ENCODE measurements at places on chromosomes 3 and 15. TPM values are rescaled to one million over a fixed set of nuclear protein-coding genes. Genes with fewer than 3 reads are reported as not detected.

- DNase-seq = no peak
Observed at GRCh38 chr3:127151992-127152650, 40.8 kb upstream of the PRR23E start.

- DNase-seq = no peak
Observed at GRCh38 chr3:197524128-197524527, 31.6 kb downstream of the BDH1 start.

DNA sequence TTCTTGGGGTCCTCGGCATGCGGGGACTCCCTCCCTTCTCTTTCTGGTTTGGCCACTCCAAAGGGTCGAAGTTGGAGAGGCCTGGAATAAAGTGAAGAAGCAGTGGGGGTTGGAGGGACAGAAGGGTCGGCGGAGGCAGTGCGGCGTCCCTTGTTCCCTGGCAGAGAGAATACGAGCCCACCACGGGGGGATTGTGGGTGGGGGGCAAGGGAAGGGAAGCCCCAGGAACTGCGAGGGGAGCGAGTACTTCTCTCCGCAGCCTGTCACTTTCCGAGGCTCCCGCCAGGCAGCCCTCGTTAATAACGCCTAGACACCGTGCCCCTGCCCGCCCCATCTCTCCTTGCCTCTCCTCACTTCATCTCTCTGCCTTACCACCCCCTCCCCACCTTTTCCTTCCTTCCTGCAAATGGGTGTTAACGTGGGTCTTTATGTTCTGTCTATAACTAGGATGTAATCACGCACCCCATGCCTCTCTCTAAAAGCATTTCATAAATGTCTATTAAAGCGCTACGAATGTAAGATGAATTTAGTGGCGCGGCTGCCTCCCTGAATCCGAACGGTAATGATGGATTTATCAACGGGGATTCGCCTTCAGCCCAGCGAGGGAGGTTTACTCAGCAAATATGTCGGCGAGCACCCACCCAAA lies 13.7 kb downstream of the NR2F2 start:
- DNase-seq = no peak

DNA sequence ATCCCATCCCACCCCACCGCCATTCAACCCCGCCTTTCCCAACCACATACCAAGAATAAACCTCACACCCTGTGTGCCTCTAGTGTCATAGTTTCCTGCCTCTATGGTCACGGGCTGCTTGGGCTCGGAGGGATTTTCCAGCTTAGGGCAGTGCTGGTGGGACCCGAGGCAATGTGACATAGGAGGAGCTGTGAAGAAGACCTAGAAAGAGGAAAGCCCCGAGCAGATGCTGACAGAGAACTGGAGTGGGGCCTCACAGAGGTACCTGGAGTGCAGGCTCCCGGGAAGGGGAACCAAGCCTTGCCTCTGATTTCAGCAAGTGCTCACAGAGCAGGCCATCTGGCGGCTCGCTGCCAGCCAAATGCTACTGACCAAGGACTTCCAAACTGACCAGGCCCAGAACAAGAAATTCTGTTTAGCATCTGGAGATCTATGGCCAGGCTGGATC lies 27.5 kb downstream of the BHLHE40 start:
- no peak for DNase-seq

GRCh38 chr3:60645801-60646200 lies 605.5 kb downstream of the FHIT start:
- DNase-seq = no peak

DNA sequence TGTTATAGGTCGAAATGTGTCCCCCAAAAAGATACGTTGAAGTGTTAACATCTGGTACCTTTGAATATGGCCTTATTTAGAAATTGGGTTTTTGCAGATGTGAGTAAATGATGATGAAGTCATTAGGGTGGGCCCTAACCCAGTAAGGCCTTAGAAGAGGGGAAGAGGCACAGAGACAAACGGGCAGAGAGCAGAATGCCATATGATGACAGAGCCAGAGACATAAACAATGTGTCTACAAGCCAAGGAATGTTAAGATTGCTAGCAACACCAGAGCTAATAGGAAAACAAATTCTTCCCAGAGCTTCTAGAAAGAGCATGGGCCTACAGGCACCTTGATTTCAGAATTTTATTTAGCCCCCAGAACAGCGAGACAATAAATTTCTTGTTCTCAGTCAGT lies 693.1 kb upstream of the NECTIN3 start:
- no peak for DNase-seq

- no peak for DNase-seq
Observed at GRCh38 chr3:43996379-43997301, 245.0 kb upstream of the TOPAZ1 start.

DNA sequence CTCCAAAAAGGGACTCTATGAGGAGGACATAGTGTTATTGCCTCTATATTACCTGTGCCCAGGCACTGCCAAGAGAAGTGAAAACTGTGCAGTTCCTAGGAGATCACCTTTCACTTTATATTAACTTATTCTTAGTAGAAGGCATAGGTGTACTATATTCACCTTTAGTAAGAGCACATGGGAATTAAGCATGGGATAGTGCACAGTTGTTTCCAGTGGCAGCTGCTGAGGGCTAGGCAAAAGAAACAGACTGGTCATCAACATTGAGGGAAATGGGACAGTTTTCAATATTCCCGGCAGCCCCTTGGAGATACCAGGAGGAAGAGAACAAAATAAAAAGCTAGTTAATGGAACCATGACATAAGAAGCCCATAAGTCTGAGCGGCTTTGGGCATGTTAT lies 100.9 kb downstream of the PLCL2 start:
- DNase-seq = no peak

GRCh38 chr3:16761571-16761970 lies 123.2 kb upstream of the PLCL2 start:
- DNase-seq = no peak

- DNase-seq = no peak
Observed at GRCh38 chr3:123818324-123818920, 65.7 kb downstream of the MYLK start.

- DNase-seq = no peak
Observed at GRCh38 chr3:64623125-64623524, 64.7 kb downstream of the ADAMTS9 start.

DNA sequence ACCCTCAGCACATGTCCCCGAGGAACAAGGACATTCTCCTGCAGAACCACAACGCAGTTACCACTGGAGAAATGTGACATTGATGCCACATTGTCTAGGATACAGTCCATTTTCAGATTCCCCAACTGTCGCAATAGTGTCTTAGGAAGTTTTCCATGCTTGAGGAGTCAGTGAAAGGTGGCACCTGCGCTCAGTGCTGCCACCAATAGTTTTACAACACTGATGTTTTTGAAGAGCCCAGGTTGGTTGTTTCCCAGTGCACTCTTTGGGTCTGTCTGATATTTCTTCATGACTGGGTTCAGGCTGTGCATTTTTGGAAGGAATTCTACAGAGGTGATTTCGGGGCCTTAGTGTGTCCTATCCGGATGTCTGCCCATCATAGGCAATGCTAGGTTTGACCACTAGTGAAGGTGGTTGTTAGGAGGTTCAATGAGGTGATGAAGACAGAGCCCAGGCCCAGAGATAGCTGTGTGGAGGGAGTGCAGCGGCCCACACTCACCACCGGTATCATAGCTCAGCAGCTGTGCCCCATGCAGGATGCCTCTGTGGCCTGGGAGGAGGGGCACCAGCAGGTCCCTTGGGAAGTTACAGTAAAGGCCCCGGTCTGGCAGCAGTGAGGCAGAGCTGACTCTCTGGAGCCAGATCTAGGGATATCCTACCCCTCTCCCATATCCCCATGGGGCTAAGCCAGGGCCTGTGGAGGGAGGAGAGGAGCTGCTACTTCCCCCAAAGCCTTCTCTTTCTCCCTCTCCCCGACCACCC lies 96.6 kb downstream of the DNAJB8 start:
- no peak for DNase-seq

DNA sequence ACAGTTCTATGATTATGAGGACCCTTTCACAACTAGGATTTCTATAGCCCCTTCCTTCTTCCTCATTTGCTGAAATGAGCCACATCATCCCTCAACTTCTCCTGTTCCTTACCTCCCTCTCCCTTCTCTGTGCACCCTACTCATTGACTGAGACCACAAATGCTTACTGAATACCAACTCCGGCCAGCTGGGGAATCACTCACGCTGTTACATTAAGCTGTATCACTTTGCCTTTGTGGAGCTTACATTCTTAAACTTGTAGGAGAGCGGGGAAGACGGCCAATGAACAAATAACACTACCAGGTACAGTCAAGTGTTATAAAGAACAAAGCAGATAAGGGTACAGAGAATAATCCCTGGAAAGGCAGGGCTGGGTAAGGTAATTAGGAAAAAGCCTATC lies 5.7 kb downstream of the SUCLG2 start:
- DNase-seq = no peak

- no peak for DNase-seq
Observed at GRCh38 chr15:32677238-32677750, 35.8 kb downstream of the SCG5 start.

GRCh38 chr3:33315826-33316225 lies 38.6 kb downstream of the FBXL2 start:
- DNase-seq = no peak

GRCh38 chr3:67831262-67831661 lies 176.8 kb upstream of the SUCLG2 start:
- no peak for DNase-seq

- no peak for DNase-seq
Observed at GRCh38 chr3:13006216-13006990, 66.8 kb downstream of the IQSEC1 start.

- no peak for DNase-seq
Observed at GRCh38 chr3:117130222-117130621, 420.6 kb downstream of the TUSC7 start.

- no peak for DNase-seq
Observed at GRCh38 chr15:71386005-71386404, 270.7 kb downstream of the THSD4 start.

GRCh38 chr3:126126286-126126685 lies 42.4 kb upstream of the SLC41A3 start:
- DNase-seq = no peak

DNA sequence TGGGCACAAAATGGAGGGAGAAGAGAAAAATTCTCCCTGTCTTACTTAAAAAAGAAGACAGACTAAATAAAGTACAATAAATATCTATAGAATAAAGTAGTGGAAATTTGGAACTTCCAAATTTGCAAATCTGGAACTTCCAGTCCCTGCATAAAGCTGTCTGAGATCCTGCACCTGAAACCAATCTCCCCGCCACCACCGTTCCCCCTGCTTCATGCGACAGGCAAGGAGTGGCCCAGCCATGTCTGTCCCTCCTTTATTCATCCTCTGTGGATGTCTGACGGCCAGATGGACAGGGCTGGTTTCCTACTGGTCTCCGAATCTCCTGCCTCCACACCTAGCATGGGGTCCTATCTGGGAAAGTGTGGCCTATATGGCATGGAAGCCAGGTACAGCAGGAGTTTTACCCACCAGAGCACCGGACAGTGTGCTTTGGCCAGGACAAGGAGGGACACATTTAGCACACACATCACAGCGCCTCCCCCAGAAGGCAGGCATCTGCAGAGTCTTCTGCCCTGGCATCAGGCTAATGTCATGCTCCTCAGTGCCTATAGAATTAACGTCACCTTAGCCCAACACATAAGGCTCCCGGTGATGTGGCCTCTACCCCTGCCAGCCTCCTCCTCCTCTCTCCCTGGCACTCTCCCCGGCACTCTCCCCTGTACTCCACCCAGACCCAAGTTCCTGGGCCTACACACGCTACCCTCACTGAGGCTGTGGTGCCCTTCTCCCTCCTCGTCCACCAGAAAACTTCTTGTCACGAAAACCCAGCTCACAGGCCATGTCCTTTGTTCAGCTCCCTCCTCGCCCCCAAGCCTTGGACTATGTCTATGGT lies 170.8 kb downstream of the XXYLT1 start:
- no peak for DNase-seq

DNA sequence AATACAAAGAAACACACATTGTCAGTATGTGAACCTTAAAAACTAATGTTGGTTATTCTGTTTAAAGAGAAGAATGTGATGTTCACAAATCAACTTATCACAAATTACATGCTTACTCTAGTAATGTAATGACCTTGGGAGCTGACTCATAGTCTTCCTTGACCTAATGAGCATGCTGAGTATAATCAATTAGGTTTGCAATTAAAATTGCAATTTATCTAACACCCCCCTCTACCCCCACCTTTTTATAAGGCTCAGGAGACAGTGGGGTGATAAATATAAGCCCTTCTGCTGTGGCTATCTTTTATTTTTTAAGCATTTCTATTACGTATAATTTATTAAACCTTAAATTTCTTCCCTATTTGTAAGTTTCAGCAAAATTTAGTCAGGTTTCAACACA lies 947.8 kb upstream of the CFAP20DC start:
- no peak for DNase-seq

DNA sequence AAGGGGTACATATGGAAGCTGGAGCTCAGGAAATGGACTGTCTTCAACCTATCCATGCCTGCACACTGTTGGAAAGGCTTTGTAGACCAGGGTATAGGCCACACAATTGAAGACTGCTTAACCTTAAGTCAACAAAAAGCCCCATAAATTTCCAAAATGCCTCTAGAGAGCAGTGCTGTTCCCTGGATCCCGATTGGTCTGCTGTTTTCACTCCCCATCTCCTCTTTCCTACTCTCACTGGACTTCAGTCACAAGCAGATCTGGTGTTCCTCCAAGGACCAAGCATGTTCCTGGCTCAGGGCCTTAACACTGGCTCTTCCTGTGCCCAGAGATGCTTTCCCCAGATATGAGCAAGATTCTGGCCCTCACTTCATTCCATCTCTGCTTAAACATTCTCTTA lies 22.8 kb upstream of the LRRC34 start:
- no peak for DNase-seq

Gene ALDH1A2
- polyA plus RNA-seq = 353 TPM

Gene STARD5
- polyA plus RNA-seq = 5.7 TPM

Gene SRGAP3
- polyA plus RNA-seq = 16.2 TPM

Gene TIGIT
- 0.11 TPM for polyA plus RNA-seq

Gene PIERCE2
- polyA plus RNA-seq = 7.3 TPM

Gene CCR3
- not detected for polyA plus RNA-seq

Gene TRPM1
- 0.58 TPM for polyA plus RNA-seq

Gene CCDC39
- 10.9 TPM for polyA plus RNA-seq

Gene MINAR1
- polyA plus RNA-seq = 1.2 TPM

Gene CCNB2
- 53.9 TPM for polyA plus RNA-seq

Gene MESP1
- polyA plus RNA-seq = 0.90 TPM

Measured in renal cortex interstitium (tissue), 15 donors.